ENCODE measurements at places on chromosomes 5 and 9.

DNA sequence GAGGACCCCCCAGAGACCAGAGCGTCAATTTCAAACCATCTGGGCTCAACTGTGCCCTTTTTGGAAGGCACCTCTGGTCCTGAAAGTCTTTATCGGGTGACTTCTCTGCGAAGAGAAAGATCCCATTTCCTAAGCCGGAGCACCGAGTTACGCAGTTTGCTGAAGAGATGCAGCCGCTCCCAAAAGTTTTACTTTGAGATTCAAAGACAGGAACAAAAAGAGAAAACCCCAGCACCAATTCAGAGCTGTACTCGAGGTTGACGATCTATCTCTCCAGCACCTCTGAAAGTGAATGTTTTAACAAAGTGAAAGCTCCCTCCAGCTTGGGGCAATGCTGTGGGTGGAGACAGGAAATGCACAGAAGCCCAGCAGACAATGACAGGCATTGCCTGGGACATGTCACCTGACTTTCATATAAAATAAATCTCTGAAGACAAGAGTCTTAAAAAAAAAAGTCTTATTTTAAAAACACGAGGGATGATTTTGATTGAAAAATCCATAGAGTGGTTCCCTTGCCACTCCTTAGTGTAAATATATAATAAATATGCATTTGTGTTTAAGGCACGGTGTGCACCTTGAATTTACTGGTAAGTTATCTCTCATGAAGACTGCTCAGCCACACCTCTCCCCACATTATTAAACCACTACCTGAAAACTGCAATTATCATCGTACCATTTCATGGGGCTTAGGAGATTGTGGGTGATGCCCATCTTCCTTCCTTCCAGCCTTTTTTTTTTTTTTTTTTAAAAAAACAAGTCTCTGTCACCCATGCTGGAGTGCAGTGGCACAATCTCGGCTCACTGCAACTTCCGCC is 79.9 kb downstream of the FNBP1 start:
- no peak for DNase-seq

- DNase-seq, result no peak
Observed at GRCh38 chr5:72474046-72474500, 33.1 kb downstream of the ZNF366 start.

DNA sequence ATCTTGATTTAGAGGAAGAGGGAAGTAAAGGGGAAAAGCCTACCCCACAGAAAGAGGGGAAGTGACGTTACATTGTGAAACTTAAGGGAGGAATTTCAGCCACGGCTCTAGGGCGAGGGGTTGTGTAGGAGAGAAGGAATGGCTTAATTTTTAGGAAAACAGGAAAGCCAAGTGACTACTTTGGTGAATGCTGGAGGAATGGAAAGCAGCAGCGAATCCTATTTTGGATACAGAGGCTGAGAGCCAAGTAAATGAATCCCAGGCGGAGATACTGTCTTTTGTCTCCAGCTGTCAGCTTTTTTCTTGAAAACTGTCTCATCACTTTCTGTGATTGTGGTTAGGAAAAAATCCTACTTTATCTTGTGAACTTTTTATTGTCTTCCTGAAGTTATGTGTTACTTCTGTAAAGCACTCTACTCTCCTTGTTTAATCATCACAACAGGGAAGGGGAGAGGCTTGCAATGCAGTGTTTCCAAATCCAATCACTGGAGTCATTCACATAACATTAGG is 188.4 kb downstream of the TSSK1B start:
- no peak for DNase-seq

DNA sequence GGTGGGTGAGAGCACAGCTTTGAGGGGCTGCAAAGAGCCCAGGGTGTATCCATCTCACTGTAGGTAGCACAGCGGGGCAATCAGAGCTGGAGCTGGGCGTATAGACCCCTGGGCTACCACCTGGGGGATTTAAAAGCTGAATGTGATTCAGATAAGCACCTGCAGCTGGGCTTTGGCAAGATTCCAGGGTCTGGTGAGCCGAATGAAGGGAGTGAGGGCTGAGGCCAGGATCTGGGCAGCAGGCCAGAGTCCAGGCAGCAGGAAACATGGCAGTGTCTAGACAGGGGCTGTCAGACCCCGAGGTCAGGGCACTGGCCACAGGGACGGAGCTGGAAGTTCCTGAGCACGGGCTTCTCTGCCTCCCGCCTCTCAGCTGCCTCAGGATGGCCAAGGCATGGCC is 8.7 kb downstream of the ASS1 start:
- peak; percentile 89 for DNase-seq

DNA sequence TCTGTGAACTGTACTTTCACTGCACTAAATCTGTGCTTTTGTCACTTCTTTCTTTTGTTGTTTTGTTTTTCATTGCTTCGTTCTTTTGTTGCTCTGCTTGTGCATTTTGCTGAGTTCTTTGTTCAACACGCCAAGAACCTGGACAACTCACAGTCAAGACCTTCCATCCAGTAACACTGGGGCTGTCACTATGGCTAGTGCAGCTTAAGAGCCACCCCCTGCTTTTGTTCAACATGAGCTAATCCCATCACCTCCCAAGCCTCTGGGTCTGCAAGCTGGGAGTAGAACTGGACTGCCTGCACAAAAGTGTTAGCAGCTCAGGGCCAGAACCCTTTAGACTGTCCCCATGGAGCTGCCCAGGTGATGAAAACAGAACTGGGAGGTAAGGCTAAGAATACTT is 143.7 kb downstream of the SYK start:
- DNase-seq, result no peak

GRCh38 chr5:8844206-8844605 is 701.7 kb downstream of the SEMA5A start:
- no peak for DNase-seq

DNA sequence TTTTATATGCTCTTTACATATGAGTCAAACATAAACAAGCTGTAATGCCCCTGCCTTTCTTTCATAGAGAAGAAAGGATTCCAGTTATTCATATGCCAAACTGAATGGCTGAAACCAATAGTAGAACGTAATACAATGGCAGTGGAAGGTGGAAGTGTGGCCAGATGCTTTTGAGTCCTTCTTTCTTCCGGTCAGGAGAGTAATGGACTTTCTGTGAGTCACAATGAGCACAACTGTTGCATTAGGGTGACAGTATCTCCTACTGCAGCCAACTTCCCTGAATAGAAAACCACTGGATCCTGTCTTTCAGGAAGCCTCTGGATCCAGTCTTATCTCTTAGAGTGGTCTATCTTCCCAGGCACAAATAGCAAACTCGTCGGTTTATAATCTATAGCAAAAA is 855.2 kb downstream of the MAT2B start:
- DNase-seq, result no peak

- no peak for DNase-seq
Observed at GRCh38 chr5:158718738-158719505, 380.8 kb downstream of the EBF1 start.

DNA sequence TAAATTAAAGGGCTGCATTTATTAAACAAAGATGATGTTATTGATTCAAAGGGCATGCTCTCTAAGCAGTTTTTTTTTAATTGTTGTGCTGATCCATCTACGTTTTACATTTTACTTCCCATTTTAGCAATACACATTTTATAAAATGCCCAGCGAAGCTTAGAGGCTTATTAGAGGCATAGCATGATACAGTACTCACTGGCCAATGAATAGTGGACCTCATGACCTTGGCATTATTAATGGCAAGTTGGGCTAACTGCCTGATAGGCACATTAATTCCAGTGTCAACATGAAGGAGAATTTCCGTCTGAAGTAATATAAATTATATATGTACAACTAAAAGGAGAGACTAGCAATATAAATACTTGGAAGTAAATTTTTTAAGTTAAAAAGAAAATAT is 837.2 kb downstream of the EFNA5 start:
- DNase-seq, result no peak

GRCh38 chr5:11683666-11684065 is 220.6 kb downstream of the CTNND2 start:
- no peak for DNase-seq

GRCh38 chr5:67978171-67978570 is 237.4 kb upstream of the PIK3R1 start:
- no peak for DNase-seq

GRCh38 chr5:133863857-133864585 is 104.4 kb downstream of the C5orf15 start:
- DNase-seq, result no peak

DNA sequence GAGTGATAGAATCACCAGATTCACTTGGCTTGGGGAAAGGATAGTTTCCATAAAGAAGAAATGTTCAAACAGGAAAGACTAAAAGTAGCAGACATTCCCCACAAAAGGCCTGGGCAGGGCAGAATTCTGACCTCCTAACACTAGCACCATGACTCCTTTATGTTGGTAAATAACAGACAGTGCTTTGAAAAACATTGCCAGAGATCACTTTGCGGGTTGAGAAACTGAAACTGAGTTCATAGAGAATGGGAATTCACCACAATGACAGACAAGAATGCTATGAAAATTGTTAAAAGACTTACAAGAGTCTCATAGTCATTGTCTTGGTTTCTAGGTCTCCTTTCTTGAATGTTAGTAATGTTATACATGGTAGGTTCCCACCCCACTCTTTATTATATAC is 172.5 kb upstream of the GLRA1 start:
- no peak for DNase-seq

GRCh38 chr5:144086295-144086694 is 84.2 kb downstream of the YIPF5 start:
- no peak for DNase-seq

- peak; percentile 76 for DNase-seq
Observed at GRCh38 chr5:25006734-25007133, 362.0 kb upstream of the CDH10 start.

GRCh38 chr9:13210306-13210705 is 69.2 kb downstream of the MPDZ start:
- DNase-seq, result no peak

DNA sequence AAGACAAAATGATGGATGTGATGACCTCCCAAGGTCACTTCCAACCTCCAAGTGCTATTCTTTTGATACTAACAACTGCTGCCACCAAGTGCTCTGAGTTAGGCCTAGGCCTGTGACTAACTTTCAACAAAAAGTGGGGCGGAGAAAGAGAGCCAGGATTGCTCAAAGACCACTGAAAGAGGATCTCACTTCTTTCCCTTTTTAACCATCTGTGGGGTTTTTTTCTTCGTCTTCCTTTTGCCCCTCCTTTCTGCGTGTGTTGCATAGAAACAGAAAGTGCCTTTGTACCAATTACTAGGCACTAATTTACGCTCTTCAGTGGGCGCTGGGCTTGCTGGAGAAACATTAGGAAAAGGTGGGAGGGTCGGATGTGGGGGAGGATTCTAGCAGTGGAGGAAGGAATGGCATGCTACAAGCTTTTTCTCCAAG is 8.0 kb downstream of the KLF9 start:
- DNase-seq, result no peak

GRCh38 chr9:109894921-109895758 is 115.1 kb downstream of the PALM2AKAP2 start:
- no peak for DNase-seq

GRCh38 chr5:181121675-181122561 is 9.1 kb downstream of the OR2V1 start:
- DNase-seq, result no peak

- no peak for DNase-seq
Observed at GRCh38 chr5:119896826-119897536, 267.6 kb downstream of the FAM170A start.

DNA sequence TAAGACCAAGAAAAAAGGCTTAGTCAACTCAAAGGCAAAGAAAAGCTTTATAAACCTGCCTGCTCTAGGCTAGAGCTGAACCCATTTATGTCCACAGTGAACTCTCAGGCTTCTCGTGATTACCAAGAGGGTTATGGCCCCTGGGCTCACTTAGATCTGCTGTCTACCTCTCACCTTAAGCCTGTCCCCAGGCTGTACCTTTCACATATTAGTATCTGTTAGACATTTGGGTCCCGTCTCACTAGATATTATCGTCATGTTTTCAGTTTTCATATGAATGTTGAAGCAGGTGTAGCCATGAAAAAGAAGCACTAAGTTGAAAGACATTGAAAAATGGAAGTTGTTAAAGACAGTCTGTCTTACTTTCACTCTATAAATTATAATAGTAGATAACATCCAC is 75.2 kb upstream of the COX7C start:
- DNase-seq, result no peak

GRCh38 chr9:16396389-16396788 is 474.1 kb downstream of the BNC2 start:
- no peak for DNase-seq

DNA sequence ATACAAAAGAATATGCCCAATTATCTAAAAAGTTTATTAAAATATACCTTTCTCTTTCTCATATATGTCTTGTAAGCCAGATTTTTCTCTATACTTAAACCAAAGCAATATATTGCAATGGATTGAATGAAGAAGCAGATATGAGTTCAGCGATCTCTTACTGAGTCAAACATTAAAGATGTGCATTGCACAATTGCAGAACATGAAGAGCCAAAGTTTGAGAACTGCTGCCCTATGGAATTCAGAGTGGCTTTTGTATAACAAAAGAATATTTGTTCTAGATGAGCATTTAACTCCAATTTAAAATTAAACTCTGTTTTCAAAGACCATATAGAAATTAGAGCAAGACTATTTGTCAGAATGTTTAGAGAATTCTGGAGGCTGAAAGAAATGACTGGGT is 519.0 kb upstream of the DAB2 start:
- no peak for DNase-seq

GRCh38 chr5:32828492-32828891 is 117.4 kb downstream of the NPR3 start:
- no peak for DNase-seq

DNA sequence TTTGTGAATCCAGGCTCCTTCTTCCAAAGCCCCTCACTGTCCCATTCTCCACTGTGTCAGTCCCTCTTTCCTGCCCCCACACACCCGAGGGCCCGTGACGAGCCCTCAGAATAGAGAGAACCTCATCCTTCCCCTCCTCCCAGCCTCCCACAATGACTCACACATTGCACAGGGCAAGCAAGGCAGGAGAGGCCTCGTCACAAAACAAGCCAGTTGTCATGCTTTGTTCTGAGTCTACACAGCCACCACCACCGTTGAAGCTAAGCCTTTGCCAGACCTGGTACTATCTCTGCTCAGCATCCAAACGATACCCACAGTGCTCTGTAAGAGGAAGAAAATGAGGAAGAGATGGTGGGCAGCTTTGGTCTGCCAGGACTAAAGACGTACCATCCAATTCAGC is 142.2 kb upstream of the ZNF366 start:
- DNase-seq, result no peak

- DNase-seq, result no peak
Observed at GRCh38 chr5:74092766-74093165, 466.8 kb downstream of the ARHGEF28 start.

DNA sequence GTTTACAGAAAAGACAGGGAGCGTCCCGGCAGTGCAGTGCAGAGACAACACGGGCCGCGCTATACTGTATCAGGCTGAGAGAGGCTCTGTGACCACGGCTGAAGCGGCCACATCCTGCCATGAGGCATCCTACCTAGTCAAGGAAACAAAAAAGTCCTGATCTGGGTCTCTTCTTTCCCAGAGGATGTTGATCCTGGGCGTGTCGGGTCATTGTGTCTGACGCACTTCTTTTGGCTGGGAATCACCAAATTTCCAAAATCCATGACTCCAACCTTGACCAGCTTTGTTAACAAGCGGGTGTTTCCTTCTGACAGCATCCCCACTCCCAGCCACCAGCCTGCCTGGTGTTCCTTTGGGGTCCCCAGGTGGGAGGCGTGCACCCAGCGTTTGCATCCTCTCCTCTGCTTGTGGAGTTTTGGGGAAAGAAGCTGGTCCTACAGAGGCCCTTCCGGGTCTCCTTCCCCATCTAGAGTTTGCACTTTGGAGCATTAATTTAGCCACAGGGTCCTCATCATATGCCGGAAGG is 91.4 kb upstream of the RAI14 start:
- no peak for DNase-seq

All from SHP77 (cell line).